Fibroblast of skin of back (primary cell): ENCODE measurements at places on chromosomes 5 and 9.

DNA sequence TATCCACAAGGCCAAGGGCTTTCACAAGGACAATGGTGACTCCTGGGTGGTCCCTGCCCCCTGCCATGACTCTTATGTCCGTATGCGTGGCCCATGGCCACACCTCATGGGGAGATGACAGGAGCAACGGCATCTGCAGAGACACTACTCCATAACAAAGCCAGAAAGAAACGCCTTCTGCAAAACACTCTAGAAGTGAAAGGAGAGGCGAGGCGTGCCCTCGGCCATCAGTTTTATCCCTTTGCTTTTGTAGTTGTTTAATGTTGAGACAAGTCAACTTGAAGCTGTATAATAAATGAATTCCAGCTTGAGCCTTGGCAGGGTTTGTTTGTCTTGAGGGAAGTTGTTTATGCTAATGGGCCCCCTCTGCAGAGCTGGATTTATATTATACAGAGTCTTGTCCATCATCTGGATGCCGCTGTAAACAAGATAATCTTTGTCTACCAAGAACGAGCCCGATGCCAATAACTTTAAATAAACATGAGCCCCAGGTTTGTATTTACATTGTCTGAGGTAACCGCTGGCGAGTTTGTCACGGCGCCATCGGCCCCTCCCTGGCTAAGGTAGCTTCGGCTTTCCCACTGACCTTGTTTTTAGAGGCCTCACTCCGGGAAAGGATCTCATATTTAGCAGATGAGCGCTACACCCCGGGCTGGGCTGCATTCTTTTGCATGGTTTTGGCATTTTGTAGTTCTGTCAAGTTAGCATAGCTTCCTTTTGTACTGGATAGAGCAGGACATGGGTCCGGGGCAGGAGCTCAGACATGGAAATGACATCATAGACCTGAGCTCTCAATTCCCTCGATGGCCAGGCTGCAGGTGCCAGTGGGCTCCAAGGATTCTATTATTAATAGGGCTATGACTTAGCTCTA is 165.3 kb downstream of the ERCC6L2 start:
- no peak for DNase-seq

DNA sequence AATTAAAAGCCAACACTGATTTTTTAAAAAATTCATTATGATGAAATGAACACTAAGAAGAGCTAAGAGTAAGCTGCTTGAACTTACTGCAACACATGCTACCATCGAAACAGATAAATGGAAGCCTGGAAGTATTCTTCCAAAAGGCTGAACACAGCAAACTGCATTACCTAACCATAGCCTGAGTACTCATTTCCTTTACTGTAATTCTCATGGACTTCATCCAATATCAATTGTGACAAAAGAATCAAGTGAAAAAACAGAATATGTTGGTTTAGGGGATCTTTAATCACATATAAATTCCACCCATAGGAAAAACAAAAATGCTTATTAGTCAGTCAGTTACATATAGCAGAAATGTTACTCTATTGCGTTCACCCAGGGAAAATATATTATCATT is 68.5 kb downstream of the DROSHA start:
- DNase-seq: peak; percentile 58

DNA sequence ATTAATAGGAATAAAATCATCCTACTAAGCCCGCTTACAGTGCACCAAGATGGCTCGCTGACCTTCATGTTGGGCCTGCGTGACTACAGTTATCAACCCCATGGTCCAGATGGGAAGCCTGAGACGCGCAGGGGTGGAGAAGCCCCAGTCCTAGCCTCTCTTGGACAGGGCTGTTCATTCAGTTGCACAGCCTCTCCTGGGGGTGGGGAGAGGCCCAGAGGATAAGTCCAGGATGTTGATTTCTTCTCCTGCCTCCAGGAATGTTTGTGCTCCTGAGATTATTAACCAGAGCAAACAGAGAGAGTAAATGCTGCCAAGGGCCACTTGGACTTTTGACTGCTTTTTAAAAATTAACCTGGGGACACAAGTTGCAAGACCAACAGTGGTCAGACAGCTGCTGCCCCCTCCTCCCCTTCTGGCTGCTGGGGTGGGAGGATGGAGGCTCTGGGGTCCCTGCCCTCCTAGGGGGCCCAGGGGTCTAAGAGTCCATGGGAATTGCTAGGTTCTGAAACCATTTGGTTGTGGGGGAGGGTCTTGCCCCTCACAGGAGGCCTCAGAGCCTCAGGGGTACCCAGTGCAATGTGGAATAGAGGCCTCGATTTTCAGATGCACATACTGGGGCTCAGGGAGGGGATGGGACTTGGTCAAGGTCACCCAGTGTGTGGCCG is 2.8 kb upstream of the AMBP start:
- DNase-seq: no peak

DNA sequence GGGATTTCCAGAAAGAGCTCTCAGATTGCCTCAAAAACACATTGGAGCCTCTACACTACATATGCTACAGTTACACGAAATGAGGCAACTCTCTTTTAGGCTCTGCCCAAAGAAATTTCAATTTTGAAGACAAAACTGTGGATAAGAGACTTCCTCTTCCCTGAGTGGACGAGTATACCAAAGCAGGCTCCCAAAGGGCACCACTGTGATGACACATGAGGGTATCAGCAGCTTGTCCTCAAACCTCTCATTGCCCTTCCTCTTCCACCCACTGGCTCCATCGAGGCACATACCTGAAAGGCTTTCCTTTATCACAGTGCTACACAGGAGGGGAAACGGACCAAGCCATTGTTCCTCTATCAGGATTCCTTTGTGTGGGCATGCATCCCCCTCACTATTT is 11.3 kb downstream of the CKMT2 start:
- no peak for DNase-seq

DNA sequence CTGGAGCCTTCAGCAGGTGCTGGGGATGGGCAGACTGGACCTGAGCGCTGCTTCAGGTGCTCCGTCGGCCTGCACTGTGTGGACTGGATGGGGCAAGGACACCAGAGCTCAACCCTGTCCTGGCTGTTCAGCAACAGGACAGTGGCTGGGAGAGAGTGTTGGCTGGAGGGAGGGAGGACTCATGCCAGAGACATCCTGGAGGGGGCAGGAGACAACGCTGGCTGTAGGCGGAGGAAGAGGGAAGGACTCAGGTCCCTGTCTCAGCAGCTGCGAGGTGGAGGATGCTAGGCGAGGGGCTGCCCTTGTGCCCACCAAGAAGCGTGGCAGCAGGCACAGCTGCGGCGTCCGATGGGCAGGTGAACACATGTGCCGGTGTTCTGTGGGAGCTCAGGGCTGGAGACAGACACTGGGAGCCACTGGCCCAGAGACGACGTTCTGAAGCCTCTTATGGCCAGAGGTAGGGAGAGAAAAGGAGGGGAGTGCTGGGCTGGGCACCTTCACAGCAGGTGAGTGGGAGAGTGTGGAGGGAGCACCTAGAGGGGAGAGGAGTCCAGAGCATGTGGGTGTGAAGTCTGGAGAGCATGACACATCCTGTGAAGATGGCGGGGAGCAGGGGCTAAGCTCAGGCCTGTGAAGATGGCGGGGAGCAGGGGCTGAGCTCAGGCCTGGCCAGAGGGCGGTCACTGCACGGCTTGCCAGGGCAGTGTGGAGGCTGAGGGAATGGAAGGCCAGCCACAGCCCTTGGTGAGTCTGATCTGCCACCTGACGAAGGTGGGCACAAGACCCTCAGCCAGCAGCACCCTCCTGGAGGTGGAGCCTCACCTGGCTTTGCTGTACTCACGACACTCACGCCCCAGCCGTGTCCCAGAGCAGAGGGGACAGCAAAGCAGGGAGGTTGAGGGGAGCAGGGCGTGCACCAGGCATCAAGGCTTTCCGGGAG is 79.1 kb upstream of the FCN1 start:
- DNase-seq: no peak

DNA sequence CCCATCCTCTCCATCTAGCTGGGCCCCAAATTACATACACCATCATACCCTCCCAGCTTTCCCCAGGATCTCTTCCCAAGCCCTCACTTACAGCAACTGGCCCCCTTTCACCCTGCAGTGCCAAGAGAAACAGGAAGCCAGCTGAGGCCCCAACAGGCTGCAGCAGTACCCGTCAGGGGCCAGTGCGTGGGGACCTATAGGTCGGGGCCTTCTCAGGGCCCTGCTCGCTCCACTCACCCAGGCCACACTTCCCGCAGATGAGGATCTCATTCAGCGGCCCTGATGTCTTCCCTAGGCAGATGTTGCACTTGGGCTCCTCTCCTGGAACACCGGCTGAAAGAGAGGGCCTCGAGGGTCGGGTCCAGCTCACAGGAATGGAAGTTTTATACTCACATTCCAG is 6.8 kb downstream of the PHF19 start:
- DNase-seq: no peak

- DNase-seq: no peak
Observed at GRCh38 chr5:178739452-178740180, 9.2 kb upstream of the ZNF354A start.

GRCh38 chr9:135167849-135168655 is 80.6 kb downstream of the OLFM1 start:
- no peak for DNase-seq

DNA sequence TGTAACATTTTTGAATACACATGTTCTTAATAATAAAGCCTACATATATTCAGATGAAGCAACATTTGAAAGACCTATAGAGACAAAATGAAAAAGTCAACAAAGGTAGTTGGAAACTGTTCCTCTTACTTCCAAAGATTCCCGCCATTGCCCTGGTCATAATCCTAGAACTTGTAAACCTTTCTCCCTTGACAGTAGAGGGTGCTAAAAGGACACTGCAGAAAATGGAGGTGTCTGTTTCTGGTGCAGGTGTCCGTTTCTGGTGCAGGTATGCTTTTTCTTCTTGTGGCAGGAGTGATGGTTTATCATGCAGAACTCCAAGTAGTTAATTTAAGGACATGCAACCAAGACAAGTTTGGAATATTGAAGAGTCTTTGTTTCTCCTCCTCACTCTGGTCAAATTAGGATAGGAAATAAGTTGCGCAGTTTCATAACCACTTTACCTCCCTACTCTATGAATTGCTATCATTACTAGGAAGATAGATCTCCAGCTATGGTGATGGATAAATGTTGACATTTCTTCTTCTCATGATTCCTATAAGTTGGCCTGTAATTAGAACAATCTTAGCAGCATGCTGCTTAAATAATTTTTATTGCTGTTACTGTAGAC is 56.0 kb upstream of the FAM174A start:
- DNase-seq: peak; percentile 7

DNA sequence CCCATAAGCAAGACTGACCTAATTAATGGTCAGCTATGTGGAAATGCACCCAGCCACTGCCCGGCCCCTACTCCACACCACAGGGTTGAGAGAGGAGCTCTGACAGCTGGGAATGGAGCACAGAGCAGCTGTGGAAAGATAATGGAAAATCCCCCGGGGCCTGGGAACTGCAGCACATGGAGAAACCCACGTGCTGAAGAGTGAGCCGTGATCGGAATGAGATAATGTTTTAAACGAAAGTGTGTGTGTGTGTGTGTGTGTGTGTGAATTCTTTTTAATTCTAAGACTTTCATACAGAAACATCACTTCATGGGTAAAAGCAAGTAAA is 13.1 kb upstream of the SLC12A7 start:
- DNase-seq: no peak

DNA sequence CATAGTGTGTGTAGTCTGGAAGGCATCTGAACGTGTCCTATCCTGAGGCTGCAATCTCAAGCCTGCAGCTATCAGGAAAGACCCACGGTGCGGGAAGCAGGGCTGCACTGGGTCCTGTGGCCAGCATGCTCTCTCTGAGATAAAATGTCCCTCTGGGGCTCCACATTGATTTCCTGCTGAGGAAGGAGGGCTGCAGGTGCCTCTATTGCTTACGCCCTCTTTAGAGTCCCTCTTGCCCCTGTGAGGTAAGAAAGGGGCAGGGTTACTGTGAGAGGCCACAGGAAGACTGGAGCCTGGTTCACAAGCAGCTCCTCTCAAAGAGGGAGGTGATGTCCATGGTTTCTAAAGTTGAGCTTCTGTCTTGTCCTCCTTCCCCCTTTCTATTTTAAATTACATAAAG is 299.9 kb upstream of the RFX3 start:
- DNase-seq: no peak

DNA sequence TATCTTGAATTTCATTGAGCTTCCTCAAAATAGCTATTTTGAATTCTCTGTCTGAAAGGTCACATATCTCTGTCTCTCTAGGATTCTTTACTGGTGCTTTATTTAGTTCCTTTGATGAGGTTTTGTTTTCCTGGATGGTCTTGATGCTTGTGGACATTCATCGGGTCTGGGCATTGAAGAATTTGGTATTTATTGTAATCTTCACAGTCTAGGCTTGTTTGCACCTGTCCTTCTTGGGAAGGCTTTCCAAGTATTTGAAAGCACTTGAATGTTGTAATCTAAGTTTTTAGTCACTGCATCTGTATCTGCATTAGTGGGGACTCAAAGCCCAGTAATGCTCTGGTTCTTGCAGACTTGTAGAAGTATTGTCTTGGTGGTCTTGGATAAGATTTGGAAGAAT is 47.8 kb downstream of the SMIM15 start:
- no peak for DNase-seq

DNA sequence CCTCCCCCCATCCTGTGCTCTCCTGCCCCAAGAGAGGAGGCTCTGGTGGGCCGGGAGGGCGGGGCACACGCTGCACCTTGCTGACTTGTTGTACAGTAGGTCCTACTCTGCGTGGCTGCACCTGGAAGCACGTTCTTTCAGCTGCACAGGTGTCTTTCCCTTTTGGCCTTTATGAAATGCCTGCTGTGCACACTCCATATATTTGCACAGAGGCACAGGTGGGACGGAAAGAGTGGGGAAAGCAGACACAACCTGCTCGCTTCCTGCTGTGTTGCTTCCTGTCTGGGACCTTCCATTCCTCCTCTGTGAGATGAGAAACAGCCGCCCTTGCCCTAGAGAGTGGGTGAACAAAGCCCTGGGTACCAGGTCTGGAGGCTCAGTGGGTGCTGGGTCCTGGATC is 4.8 kb downstream of the USP20 start:
- DNase-seq: no peak

DNA sequence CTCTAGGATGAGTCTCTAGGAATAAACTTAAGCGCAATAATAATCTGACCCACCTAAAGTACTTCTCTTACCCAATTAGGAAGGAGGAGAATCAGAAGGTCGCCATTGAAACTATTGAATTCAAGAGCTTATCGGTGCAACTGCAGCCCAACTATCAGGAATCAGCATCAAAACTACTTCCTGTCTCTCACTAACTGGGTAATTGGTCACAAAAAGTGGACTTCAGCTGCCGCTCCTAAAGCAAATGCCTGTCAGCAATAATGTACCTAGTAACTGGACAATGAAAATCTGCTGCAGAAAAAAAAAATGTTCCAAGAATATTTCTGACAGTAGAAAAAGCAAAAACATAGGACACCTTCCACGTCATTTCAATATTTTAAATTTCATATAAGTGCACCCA is 3.3 kb downstream of the OR1L8 start:
- DNase-seq: no peak

GRCh38 chr5:124061068-124061430 is 549.1 kb downstream of the CSNK1G3 start:
- DNase-seq: no peak

DNA sequence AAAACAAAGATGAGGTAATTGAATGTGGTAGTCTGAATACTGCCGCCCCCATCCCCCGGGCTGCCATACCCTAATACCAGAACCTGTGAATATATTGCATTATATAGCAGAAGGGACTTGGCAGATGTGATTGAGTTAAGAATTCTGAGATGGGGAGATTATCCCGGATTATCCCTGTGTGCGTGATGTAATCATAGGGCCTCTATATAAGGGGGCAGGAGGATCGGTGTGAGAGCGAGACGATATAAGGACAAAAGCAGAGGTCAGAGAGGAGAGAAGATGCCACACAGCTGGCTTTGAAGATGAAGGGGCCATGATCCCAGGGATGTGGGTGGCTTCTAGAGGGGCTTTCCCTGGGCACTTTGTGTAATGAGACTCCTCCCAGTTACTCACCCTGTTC is 101.7 kb upstream of the TLE1 start:
- DNase-seq: no peak

GRCh38 chr5:118253225-118254061 is 734.9 kb downstream of the DTWD2 start:
- no peak for DNase-seq
